Stimulated activated CD8-positive, alpha-beta memory T cell treated with anti-CD3 and anti-CD28 coated beads, Interleukin-15, amount 100 ng/mL, for 24 hours (primary cell): ENCODE measurements at places on chromosomes 7 and 10.
A peak's percentile ranks its signal among the peaks of the same experiment; 100 is the strongest.

DNA sequence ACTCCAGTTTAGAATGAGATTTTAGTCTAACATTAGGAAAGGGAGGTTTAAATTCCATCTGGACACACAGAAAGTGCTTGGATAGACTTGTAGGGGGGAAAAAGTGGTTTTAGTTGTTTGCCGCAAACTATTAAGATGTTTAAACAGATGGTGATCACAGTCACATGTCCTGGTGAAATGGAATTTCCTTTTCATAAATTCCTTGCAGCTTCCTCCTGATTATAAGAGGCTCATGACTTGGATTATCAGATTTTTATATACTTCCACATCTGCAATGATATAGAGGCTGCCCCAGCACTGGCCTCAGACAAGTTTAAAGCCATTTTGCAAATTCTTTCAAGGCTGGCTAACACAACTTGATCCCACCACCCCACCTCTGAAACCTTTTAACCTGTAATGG, 106.4 kb upstream of the ARMC3 start:
- no peak for DNase-seq

GRCh38 chr7:26556061-26556881, 264.6 kb downstream of the SNX10 start:
- DNase-seq: no peak

GRCh38 chr10:104334561-104334960, 3.7 kb downstream of the ITPRIP start:
- DNase-seq: no peak

DNA sequence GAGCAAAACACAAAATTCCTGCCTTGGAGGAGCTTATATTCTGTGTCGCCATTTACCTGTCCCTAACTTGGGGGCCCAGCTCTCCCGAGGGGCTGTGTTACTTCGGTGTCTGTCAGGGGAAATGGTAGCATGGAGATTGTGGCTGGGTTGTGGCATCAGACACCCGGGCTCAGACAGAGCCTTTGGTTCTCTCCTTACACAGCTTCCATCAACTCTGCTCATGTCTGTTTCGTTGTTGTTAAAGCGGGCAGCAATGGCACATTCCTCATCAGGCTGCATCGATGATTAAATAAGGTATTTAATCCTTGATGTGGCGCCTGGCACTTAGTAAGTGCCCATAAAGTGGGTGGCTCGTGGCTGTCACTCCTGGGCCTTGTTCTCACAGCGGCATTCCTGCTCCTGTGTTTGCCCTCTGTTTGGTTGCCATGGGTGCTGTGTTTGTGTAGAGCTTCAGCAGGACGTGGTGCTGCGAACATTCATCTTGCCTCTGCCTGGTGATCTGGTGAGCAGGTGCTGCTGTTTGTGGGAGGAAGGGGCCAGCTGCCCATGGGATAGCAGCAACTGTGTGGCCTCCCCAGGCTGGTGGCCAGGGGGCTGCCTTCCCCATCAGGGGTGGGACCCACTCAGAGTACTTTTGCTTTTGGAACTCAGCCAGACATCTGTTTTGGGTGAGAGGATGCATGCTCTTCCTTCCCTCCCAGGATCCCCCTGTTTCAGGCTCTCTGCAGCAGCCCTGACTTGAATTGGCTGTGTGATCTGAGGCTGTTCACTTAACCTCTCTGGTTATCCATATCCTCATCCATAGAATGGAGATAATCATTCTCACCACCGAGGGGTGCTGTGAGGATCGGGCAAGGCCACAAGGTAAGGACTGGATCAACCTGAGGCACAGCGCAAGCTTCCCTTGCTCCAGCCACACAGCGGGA, 207.2 kb upstream of the SVIL start:
- no peak for DNase-seq

GRCh38 chr10:123743441-123744223, 77.5 kb downstream of the GPR26 start:
- DNase-seq: no peak

GRCh38 chr10:125373546-125373945, 213.2 kb upstream of the CTBP2 start:
- DNase-seq: no peak

GRCh38 chr10:1475771-1476454, 261.4 kb downstream of the ADARB2 start:
- DNase-seq: no peak

- no peak for DNase-seq
These were observed 16.4 kb downstream of the PRSS2 start for GRCh38 chr7:142787034-142787768.

DNA sequence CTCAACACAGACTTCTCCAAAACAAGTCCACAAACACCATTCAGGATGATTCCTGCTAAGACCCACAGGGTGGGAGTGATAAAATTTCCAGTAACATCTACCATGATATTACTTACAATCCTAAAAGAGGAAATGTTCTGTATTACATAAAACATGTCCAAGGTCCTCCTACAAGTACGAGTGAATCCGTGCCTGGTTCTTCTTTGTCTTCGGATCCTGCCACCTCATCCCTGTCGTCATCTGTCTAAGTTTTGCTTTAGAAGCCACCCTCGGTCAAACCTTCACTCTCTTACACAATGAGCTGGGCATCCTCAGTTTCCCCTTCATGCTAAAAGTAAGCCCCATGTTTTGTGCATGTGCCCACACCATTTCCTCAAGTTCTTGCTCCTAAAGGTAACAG, 279.0 kb downstream of the KCNMA1 start:
- no peak for DNase-seq

DNA sequence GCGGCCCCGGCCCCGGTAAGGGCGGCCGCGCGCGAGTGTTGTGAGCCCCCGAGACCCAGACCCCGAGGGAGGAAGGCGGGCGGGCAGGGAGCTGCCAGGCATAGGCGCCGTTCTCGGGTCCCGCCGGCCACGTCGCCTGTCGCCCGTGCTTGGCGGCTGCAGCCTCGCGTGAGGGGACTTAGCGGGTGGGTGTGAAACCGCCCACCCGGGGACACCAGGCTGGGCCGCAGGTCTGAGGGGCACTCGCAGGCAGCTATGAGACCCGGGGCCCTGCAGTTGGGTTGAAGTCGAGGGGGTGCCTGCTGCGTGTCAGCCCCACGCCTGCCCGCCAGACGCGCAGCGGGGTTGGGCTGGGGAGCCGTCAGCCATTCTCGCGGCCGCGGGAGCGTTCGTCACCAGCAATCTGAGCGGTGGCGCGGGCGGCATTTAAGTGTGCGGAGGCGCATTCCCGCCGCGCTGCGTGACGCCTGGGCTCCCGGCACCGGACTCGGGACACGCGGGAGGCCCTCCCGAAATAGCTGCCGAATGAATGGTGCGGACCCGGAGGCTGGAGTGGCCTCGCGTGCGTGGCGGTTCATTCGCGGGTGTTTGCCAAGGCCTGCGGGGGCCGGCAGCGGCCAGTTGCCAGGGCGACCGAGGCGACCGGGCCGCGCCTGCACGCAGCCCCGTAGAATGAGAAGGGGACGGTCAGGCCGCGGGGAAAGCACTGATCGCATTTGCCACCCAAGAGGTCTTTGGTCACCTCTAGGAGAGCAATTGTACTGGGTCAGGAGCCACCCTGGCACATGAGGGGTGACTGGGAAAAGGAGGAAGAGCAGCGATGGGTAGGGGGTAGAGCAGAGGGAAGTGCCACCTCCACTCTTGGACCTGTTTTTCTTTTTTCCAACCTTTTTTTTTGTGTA, 750 bp downstream of the ZNF398 start:
- DNase-seq: peak; percentile 21

- no peak for DNase-seq
These were observed 165.6 kb upstream of the KMT2E start for GRCh38 chr7:104848138-104848990.

- DNase-seq: no peak
These were observed 20.9 kb downstream of the MAP3K8 start for GRCh38 chr10:30454744-30455510.

GRCh38 chr7:138753150-138753518, 44.7 kb upstream of the TMEM213 start:
- no peak for DNase-seq

DNA sequence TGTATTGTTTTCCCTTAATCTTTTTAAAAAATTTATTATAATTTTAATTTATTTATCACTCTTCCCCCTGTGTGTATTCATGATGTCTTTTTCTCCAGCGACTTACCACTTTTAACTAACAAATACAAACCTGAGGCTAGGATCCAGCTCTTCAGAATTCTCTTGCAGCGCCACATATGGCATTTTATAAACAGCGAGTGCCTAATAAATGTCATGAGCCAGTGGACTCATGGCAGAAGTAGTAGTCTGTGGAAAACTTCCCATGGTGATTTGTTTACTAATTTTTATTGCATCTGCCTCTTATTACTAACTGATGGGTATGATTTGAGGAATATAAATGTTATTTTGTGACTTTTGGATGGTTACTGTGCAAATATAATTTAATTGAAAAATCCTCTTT, 102.9 kb downstream of the EXOC4 start:
- no peak for DNase-seq

- no peak for DNase-seq
These were observed 22.5 kb downstream of the TRDMT1 start for GRCh38 chr10:17179002-17179401.

GRCh38 chr7:101238226-101239182, 902 bp upstream of the CLDN15 start:
- DNase-seq: no peak
